ENCODE measurements at places on chromosomes 5 and 9. TPM values are rescaled to one million over a fixed set of nuclear protein-coding genes. Genes with fewer than 3 reads are reported as not detected.

KIAA1191 gene
- total RNA-seq = 64.4 TPM

OSMR gene
- total RNA-seq = 85.6 TPM

LECT2 gene
- not detected for total RNA-seq

DMRTA1 gene
- 1.1 TPM for total RNA-seq

PCDHA9 gene
- total RNA-seq = not detected
